EL (cell line): ENCODE measurements at places on chromosomes 7 and 10.

GRCh38 chr7:144862612-144863319 is 26.9 kb upstream of the TPK1 start:
- no peak for DNase-seq

- DNase-seq: no peak
These were observed 53.0 kb upstream of the EN2 start for GRCh38 chr7:155404976-155405375.

DNA sequence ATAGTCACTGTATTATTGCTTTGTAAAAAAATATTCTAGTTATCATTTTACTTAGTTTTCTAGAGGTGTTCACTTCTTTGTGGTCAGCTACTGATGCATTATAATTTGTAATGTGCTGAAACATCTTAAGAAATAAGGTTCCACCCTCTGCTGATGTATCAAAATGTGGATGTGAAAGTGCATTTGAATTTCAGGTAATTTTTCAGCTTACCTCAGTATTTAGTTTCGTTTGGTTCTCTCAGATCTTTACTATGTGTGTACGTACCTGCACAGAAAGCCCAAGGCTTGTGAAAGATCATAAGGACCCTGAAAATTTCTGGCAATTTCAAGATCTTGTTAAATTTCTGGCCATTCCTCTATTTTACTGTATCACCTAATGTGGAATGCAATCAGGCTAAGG is 542.3 kb upstream of the TPK1 start:
- DNase-seq: no peak

DNA sequence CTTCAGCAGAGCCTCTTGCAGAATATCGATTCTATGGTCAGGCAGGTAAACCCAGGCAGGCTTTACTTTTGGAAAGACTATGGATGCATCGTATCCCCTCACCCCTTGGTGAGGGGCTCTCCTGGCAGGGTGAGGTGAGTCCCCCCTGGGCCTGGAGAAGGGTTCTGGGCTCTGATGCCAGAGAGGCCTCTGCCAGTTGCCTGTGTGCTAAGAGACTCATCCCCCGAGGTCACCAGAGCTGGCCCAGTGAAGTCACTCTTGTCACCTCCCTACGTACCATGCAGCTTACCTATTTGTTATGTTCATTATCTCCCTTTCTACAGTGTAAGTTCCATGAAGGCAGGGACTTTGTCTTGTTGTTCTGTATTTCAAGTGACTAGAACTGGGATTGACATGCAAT is 51.3 kb downstream of the TSPAN15 start:
- no peak for DNase-seq
